ENCODE measurements at places on chromosomes 16 and 17.

GRCh38 chr16:4692460-4693295, 684 bp upstream of the NUDT16L1 start:
- H3K36me3 ChIP-seq = peaks cover 37% of the 10 kb centered on the region
- H3K27ac ChIP-seq = peak overlapping the region; percentile 85
- peak overlapping the region; percentile 82 for H3K4me3 ChIP-seq
- peaks cover 16% of the 10 kb centered on the region for H3K4me1 ChIP-seq
- DNase-seq = no peak

GRCh38 chr16:6066652-6067051, 969.1 kb upstream of the EEF2KMT start:
- no peaks in the 10 kb centered on the region for H3K27me3 ChIP-seq
- H3K4me1 ChIP-seq = no peaks in the 10 kb centered on the region
- H3K4me3 ChIP-seq = no peak overlapping the region
- H3K36me3 ChIP-seq = no peaks in the 10 kb centered on the region
- no peak for DNase-seq

- H3K4me3 ChIP-seq = no peak overlapping the region
- H3K4me1 ChIP-seq = peaks cover 3% of the 10 kb centered on the region
- no peaks in the 10 kb centered on the region for H3K36me3 ChIP-seq
- no peaks in the 10 kb centered on the region for H3K27me3 ChIP-seq
- no peak for DNase-seq
These were observed 52.3 kb downstream of the BMERB1 start for GRCh38 chr16:15486661-15487060.

- H3K27ac ChIP-seq = peak overlapping the region; percentile 20
- H3K4me3 ChIP-seq = peak overlapping the region; percentile 46
- no peaks in the 10 kb centered on the region for H3K27me3 ChIP-seq
These were observed 18.7 kb upstream of the ZNF689 start for GRCh38 chr16:30628628-30629540.

DNA sequence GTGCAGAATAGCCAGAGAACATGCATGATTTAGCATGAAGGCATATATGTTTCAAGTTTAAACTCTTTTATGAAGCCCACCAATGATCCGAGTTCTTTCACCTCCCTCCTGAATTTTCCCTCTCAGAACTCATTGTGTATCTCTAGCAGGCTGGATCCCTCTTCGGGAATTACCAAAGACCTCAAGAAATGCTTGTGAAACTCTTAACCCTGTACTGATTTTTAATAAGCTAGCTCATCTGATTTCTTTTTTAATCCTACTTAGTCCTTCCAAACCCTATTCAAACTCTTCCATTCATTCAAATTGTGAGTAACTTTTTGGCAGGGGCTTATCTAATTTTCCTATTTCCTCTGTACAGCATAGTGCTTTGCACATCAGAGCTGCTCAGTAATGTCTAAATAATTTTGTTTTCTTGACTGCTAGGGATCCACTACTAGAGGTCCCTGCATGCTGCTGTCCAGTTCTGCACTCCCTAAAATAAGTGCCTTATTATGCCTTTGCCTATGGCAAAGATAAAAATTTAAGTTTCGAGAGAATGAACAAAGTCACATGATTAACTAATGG, 723.8 kb downstream of the CDH11 start:
- no peaks in the 10 kb centered on the region for H3K4me1 ChIP-seq
- H3K4me3 ChIP-seq = no peak overlapping the region
- H3K27ac ChIP-seq = no peak overlapping the region
- H3K27me3 ChIP-seq = no peaks in the 10 kb centered on the region
- DNase-seq = no peak
- no peaks in the 10 kb centered on the region for H3K36me3 ChIP-seq

DNA sequence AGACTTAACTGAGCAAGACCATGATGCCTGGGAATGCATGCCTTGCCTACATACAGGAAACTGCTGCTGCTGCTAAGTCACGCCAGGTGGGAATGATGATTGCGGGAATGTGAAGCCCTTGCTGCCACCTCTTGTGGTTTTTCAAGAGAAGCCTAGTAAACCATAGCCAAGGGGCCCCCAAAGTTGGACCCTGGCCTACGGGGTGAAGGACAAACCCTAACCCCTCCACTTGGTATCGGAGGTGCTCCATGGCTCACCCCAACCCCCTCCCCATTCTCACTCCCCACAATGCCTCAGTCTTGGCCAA, 233.9 kb downstream of the ZNF423 start:
- no peak overlapping the region for H3K4me3 ChIP-seq
- H3K27ac ChIP-seq = no peak overlapping the region
- H3K4me1 ChIP-seq = no peaks in the 10 kb centered on the region
- H3K27me3 ChIP-seq = no peaks in the 10 kb centered on the region
- DNase-seq = no peak
- H3K36me3 ChIP-seq = no peaks in the 10 kb centered on the region

DNA sequence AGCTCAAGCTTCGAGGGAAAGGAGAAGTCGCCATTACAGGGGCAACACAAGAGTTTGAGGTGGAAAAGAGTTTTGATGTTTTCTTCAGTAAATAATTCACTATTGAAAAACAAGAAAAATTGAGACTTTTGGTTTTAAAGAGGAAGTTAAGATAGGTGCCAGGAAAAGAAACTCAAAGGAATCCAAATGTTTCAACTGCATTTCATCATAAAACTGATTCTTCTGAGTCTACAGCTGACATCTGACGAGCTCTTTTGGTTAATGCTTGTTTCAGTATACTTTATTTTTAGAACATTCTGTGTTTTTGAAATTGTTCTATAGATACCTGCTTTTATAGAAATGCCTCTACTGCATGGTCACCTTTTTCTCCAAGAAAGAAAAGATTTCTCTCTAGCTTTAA, 54.0 kb downstream of the ERN1 start:
- peaks cover 77% of the 10 kb centered on the region for H3K36me3 ChIP-seq
- H3K27me3 ChIP-seq = no peaks in the 10 kb centered on the region

GRCh38 chr17:57259306-57259705, 3.0 kb downstream of the MSI2 start:
- H3K27ac ChIP-seq = peak overlapping the region; percentile 95
- no peaks in the 10 kb centered on the region for H3K27me3 ChIP-seq
- no peak for DNase-seq
- H3K4me1 ChIP-seq = peaks cover 68% of the 10 kb centered on the region
- peak overlapping the region; percentile 21 for H3K4me3 ChIP-seq

DNA sequence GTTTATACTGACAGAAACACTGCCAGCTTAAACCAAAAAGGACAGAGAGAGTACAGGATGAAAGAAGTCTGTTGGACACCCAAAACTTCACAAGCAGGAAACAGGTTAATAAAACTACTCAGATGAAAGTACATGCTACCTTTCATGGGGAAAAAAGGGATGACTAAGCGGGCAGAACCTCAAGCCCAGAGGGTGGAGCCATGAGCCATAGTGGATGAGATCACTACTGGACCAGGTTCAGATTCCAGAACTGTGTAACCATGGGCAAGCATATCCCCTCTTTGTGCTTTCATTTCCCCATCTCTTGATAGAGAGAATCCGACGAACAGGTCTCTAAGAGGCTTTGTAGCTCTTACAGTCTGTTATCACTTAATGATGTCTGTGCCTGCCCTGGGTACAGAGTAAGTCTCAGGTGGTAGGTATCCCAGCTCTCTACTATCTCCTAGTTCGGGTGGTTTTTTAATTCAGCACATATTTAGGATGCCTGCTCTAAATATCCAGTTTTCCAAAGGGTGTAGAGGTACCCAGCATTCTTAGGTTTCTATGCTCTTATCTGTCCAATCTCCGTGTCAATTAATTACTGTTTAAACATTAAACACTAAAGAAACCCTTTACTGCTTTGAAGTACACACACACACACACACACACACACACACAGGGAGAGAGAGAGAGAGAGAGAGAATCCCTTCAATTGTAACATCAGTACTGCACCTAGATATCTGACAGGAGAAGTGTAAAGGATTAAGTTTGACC, 206.7 kb downstream of the ZNF423 start:
- no peak overlapping the region for H3K4me3 ChIP-seq
- no peak overlapping the region for H3K27ac ChIP-seq
- no peaks in the 10 kb centered on the region for H3K4me1 ChIP-seq
- no peak for DNase-seq

- H3K27me3 ChIP-seq = no peaks in the 10 kb centered on the region
- DNase-seq = no peak
- H3K4me3 ChIP-seq = peak overlapping the region; percentile 57
- peak overlapping the region; percentile 74 for H3K27ac ChIP-seq
- H3K36me3 ChIP-seq = peaks cover 12% of the 10 kb centered on the region
These were observed 199.8 kb upstream of the CHMP6 start for GRCh38 chr17:80791758-80792284.

DNA sequence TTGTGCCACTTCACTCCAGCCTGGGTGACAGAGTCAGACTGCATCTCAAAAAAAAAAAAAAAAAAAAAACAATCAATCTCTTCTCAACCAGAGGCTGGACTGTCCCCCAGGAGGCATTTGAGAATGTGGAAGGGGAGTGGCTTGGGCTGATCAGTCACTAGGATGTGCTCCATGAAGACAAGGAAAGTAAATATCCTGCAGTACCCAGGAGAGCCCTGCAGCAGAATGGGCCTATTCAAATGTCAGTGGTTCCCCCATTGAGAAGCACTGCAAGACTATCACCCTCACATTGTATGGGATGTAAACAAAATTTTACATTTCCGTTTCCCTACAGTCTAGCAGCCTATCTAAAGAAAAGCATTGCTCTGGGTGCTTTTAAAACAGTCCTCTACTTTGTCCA, 70.3 kb downstream of the DNAH9 start:
- H3K36me3 ChIP-seq = no peaks in the 10 kb centered on the region
- H3K27me3 ChIP-seq = no peaks in the 10 kb centered on the region
- H3K4me1 ChIP-seq = no peaks in the 10 kb centered on the region
- no peak overlapping the region for H3K27ac ChIP-seq
- no peak for DNase-seq

DNA sequence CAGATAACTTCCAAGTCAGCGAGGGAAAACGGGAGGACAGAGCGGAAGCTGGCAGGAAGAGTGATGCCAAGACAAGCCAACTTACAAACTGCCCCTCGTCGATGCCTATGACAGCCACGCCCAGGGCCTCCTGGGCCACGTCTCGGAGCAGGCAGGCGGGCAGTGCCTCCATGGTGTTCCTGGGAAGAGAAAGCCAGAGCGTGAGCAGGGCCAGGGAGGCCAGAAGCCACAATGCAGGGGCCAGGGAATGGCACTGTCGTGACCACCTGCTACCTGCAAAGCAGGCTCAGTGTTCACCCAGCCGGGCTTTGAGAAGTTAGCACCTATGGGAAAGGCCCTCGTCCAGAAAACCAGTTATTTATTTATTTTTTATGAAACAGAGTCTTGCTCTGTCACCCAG, 4.3 kb downstream of the TK1 start:
- no peak for DNase-seq
- peak overlapping the region; percentile 47 for H3K27ac ChIP-seq
- peaks cover 14% of the 10 kb centered on the region for H3K4me1 ChIP-seq
- no peak overlapping the region for H3K4me3 ChIP-seq

GRCh38 chr17:49557312-49558024, 18.2 kb upstream of the NXPH3 start:
- H3K27ac ChIP-seq = peak overlapping the region; percentile 11
- H3K4me3 ChIP-seq = no peak overlapping the region
- peaks cover 9% of the 10 kb centered on the region for H3K27me3 ChIP-seq

GRCh38 chr17:601244-601925, 113.3 kb downstream of the VPS53 start:
- H3K36me3 ChIP-seq = peaks cover 16% of the 10 kb centered on the region
- no peak overlapping the region for H3K27ac ChIP-seq
- H3K4me1 ChIP-seq = no peaks in the 10 kb centered on the region
- no peaks in the 10 kb centered on the region for H3K27me3 ChIP-seq
- no peak for DNase-seq

GRCh38 chr16:22035153-22035552, 27.2 kb downstream of the MOSMO start:
- H3K27ac ChIP-seq = no peak overlapping the region
- DNase-seq = no peak
- H3K4me1 ChIP-seq = peaks cover 20% of the 10 kb centered on the region
- H3K36me3 ChIP-seq = no peaks in the 10 kb centered on the region

- H3K4me3 ChIP-seq = no peak overlapping the region
- H3K27ac ChIP-seq = no peak overlapping the region
These were observed 269.1 kb downstream of the CDH13 start for GRCh38 chr16:82895843-82896242.

DNA sequence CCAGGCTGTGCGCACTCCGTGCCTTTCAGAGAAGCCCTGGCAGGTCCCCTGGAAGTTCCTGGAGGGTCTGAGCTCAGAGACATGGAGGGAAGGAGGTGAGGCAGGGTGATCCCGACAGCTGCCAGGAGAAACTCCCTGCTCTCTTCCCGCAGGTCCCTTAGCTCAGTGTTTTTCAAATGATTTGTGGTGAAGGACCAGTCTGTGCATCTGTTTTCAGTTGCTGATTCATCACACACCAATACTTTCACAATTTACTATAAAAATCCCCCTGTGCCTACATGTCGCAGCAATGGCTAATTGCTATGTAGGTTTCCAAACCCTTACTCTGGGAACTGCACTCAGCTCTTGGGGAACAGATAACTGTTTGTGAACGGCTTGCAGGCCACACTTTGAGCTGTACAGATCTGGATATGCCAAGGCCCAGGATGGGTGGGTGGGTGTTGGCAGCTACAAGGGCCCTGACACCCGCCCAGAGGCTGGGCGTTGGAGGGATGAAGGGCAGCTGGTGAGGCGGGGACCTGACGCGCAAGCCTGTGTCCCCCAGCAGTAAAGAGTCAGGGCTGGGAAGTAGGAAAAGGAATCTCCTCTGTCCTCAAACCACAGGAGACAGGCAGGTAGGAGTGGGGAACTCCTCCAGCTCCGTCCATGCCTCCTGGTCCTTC, 20.5 kb upstream of the EMP2 start:
- DNase-seq = no peak
- peaks cover 4% of the 10 kb centered on the region for H3K36me3 ChIP-seq
- peaks cover 2% of the 10 kb centered on the region for H3K4me1 ChIP-seq
- H3K4me3 ChIP-seq = no peak overlapping the region
- H3K27ac ChIP-seq = no peak overlapping the region

DNA sequence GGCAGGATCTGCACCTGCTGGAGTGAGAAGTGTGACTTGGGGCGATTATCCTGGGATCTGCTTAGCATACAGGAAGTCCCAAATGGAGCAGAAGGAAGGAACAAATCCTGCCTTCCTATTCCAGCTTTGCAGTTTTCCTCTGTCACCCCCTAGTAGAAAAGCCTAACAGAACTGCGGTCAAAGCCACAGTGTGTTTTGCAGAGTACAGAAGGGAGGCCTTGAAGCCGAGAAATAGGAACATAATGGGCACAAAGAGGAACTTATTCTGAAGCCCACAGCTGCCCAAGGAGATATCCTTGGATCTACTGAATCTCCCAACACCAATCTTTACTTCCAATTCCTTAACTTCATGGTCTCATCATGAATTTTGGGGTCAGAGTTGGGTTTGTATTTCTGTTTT, 8.5 kb downstream of the KRTAP1-5 start:
- no peak overlapping the region for H3K27ac ChIP-seq
- no peaks in the 10 kb centered on the region for H3K4me1 ChIP-seq
- H3K4me3 ChIP-seq = no peak overlapping the region

All from effector memory CD8-positive, alpha-beta T cell (primary cell).